ENCODE measurements at places on chromosomes 2 and 18. TPM values are rescaled to one million over a fixed set of nuclear protein-coding genes. Genes with fewer than 3 reads are reported as not detected.

- H3K36me3 ChIP-seq, result peaks cover 50% of the 10 kb centered on the region
- no peaks in the 10 kb centered on the region for H3K27me3 ChIP-seq
- H3K27ac ChIP-seq, result peak overlapping the region; percentile 50
Observed at GRCh38 chr18:3100498-3101132, 87.7 kb upstream of the LPIN2 start.

GRCh38 chr18:32078845-32079244 lies 12.8 kb upstream of the RNF138 start:
- H3K27me3 ChIP-seq, result no peaks in the 10 kb centered on the region
- H3K4me3 ChIP-seq, result no peak overlapping the region
- H3K36me3 ChIP-seq, result no peaks in the 10 kb centered on the region
- no peak overlapping the region for H3K27ac ChIP-seq
- H3K4me1 ChIP-seq, result peaks cover 7% of the 10 kb centered on the region

GRCh38 chr2:60045456-60045855 lies 508.0 kb downstream of the BCL11A start:
- H3K27ac ChIP-seq, result no peak overlapping the region
- peaks cover 22% of the 10 kb centered on the region for H3K4me1 ChIP-seq
- no peaks in the 10 kb centered on the region for H3K27me3 ChIP-seq
- DNase-seq, result no peak
- no peak overlapping the region for H3K4me3 ChIP-seq
- no peaks in the 10 kb centered on the region for H3K36me3 ChIP-seq

Gene PRKD3
- 14.8 TPM for total RNA-seq

Gene FAM237A
- not detected for total RNA-seq

Gene IL1B
- total RNA-seq, result 0.27 TPM

Gene KCNG2
- total RNA-seq, result not detected

Gene ARHGAP15
- total RNA-seq, result 7.0 TPM
